ENCODE measurements at places on chromosomes 1 and 21. TPM values are rescaled to one million over a fixed set of nuclear protein-coding genes. Genes with fewer than 3 reads are reported as not detected.
A peak's percentile ranks its signal among the peaks of the same experiment; 100 is the strongest.

DNA sequence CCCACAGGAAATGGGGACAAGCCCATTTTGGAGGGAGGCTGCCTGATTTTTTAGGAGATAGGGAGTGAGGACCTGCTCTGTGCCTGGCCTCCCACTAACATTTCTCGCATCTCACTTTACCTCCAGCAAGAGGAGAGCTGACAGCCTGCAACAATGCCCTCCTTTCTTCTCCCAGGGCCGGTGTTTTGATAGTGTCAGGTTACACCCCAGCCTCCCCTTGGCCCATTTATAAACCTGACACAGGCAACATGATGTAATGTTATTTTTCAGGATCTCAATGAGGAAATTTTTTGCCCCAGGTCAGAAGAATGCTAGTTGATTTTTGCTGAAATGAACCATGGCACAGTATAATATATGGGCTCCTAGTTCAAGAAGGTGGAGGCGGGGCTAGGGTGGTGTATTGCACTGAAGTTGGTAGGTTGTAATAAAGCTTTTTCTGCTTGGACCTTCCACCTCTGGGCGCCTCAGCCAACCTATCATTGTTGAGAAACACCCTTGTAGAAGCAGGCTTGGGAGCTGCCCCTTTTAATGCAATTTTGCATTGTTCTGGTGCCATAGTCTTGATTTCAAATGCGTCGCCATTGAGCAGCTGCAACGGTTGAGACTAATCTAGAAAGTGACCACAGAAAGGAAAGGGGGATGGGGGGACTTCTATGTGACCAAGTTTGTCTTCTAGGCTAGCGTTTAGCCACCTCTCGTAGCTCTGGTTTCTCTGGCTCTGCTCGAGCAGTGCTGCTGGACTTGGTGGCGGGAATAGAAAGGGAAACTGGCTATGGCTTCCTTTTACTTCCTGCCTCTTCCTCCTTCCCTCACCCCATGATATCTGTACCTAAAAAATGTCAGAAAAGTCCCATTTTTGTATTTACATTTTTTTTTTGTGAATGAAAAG is 53.0 kb downstream of the PBX1 start:
- DNase-seq = no peak

NR0B2 gene
- 5.3 TPM for total RNA-seq

GRCh38 chr1:41802532-41803501 is 115.9 kb downstream of the HIVEP3 start:
- peak; percentile 83 for DNase-seq

- DNase-seq = no peak
These were observed 220.5 kb downstream of the KCNT2 start for GRCh38 chr1:196387766-196388165.

GRCh38 chr1:224670506-224670905 is 54.4 kb downstream of the CNIH3 start:
- no peak for DNase-seq

DNA sequence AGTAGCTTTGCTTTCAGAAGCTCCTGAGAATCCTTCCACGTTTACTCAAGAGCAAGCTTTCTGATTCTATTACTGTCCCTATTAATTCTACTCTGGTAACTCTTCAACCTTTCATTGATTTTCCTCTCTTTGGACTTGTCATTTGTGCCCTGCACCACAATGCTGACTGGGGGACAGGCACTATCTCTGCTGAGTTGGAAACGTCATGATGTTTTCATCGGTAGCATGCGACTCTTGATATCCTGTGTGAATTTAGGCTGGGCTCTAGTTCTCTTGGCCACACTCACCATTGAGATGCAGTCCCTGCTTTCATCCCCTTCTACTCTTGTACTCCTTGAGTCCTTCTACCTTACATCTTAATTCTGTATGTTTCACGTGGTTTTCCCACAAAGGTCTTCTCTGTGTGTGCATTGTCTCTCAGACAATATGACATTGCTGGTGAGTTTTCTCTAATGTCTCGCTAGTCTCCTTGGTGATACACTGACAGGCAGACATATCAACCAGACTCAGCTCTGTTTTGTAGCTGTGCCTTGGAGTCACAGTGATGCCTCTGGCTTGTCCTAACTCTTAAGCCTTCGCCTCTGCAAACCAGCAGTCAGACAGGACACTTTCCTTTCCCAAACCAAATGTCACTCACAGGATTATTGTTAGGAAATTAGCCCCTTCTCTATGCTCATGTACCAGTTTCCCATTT is 223.6 kb upstream of the ADGRL2 start:
- DNase-seq = no peak

DNA sequence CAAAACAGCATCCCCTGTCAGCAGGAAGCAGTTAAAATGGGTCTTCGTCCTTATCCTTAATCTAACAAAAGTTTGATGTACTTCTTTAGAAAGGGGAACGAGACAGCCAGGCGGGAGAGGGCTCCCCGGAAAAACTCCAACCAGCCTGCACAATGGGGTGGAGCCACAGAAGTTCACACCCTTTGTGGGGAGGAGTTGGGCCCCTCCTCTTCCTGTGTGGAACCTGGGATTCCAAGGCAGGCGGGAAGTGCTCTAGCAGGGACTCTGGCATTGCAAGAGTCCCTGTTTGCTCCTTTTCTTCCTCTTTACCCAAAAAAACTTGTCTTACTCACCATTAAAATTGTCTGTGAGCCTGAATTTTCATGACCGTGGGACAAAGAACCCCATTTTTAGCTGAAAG is 47.7 kb downstream of the FCRL5 start:
- no peak for DNase-seq

RAB25 gene
- not detected for total RNA-seq

GRCh38 chr1:22330092-22330759 is 121.4 kb upstream of the ZBTB40 start:
- no peak for DNase-seq

DNA sequence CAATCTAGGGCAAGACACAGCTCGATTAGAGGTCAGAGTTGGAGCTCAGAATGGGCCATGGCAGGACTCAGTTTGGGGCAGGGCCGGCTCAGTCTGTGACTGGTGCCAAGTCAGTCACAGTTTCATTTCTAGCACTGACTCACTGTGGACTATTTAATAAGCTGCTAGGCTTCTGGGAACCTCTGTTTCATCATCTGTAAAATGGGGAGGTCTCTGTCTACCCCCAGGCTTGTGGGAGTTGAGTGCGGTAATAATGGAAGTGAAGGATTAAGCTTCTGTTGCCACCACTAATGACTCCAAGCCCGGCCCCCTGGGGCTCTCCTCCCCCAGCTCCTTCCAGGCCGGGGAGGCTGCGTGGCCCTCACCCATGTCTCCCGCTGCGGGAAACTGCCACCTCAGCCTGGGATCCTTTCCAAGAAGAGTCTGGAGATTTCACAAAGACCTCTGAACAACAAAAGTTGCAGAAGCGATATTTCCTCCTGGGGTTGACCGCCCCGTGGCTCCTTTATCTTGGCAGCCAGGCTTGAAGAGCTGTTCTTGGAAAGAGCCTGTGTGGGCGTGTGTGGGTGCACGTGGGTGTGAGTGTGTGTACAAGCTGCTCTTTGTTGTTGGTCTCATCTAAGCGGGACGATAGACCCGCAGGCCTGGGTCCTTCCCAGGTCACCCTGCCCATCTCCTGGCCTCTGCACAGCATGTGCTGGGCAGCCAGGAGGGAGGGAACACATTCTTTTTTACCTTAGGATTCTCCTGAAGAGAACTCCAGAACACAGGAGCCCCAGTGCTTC is 29.1 kb downstream of the KNCN start:
- no peak for DNase-seq

DNA sequence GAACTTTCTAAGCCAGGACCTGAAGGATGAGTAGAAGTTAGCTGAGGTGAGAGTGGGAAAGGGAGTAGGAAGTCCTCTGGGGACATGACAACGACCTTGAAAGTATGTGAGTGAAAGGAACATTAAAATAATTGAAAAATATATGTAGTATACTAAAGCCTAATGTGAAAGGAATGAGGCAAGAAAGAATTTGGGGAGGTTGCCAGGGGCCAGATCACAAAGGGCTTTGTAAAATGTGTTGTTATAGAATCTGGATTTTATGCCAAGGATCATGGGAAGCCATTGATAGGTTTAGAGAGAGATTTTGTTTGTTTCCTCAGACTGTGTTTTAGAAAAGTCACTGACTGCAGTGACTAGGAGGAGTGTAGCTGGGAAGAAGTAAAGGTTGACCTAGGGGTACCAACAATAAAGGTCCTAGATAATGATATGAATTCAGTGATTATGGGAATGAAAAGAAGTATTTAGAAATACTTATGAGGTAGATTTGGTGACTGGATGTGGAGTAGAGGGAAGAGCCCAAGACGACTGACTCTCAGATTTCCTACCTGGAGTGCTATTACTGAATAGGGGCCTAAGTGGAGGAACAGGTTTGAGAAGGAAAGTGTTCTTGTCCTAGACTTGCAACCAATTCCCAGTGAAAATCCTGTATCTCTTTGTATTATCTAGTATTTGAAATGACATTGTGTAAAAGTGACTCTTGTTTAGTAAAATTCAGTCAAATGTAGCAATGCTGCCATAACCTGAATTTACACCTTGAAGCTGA is 179.8 kb downstream of the PHTF1 start:
- DNase-seq = no peak

DNA sequence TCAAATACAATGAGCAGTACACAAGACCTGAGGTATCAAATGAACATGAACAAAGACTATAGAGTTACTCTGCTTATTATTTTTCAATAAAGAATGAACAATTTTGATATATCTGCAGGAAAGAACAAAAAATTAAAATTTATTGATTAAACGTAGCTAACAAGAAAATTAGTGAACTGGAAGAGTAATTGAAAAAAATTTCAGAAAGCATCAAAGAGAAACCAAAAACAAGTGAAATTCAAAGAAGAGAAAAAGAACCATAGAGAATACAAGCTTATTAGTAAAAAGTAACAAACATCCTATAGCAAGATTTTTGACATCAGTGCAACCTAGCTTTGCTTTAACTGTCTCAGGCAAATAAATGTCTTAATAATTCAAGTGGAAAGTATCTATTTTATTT is 106.6 kb downstream of the LRRIQ3 start:
- DNase-seq = no peak
